ENCODE measurements at places on chromosomes 3 and 15.

DNA sequence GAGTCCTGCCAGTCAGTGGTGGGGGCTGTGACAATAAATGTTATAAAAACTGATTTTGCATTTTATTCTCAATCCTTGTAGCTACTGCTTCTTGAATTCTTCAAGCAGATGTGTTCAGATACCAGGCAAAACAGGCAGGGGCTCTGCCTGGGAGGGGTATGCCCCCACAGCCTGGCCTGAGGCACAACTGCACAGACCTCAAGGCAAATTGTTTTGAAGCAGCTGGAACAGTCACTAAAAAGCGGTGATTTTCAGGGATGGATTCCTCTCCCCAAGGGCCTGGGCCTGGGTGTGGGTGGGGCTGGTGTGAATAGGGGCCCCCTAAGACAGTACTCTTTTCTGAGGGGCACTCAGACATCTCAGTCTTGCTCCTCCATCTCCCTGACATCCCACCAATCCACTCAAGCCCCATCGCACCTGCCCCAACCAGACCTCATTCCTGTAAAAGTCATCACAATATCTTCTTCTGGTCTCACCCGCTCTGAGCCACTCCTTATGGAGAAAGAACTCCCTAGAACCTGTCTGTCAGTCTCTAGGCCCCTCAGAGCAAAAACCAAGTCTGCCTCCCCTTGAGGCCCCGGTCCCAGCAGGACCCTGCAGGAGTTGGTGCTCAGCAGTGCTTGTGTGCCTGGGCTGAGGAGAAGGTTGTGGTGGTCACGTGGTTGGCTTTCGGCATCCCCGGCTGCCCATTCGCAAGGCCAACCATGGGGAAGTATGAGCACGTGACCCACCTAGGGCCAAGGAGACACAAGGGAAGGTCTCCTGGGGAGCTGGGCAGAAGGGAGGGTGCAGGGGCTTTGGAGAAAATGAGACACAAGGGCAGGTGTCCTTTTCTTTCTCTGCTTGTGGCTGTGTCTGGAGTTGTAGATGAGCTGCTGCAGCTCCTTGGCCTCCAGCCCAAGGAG lies 2.9 kb upstream of the PSTPIP1 start:
- no peak for DNase-seq

- DNase-seq = no peak
Observed at GRCh38 chr3:53139906-53140846, 9.9 kb upstream of the RFT1 start.

GRCh38 chr15:54250326-54250725 lies 272.1 kb downstream of the UNC13C start:
- no peak for DNase-seq

DNA sequence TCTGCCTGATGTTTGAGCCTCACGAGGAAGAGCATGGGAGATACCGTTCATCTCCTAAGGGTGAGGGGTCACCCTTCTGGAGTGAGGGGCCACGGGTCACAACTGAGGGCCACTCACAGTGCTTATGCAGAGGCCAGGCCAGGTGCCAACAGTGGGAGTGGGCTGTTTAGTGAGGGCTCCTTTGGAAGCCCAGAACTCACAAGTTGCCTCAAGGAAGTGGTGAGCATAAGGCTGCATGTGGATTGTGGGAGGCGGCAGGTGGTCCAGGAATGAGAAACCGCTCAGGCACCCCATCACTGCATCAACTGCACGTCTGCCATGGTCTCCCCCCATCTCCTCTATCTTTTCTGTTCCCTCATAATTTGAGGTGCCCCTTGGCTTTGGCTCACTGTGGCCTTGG lies 26.5 kb downstream of the SPSB4 start:
- no peak for DNase-seq

DNA sequence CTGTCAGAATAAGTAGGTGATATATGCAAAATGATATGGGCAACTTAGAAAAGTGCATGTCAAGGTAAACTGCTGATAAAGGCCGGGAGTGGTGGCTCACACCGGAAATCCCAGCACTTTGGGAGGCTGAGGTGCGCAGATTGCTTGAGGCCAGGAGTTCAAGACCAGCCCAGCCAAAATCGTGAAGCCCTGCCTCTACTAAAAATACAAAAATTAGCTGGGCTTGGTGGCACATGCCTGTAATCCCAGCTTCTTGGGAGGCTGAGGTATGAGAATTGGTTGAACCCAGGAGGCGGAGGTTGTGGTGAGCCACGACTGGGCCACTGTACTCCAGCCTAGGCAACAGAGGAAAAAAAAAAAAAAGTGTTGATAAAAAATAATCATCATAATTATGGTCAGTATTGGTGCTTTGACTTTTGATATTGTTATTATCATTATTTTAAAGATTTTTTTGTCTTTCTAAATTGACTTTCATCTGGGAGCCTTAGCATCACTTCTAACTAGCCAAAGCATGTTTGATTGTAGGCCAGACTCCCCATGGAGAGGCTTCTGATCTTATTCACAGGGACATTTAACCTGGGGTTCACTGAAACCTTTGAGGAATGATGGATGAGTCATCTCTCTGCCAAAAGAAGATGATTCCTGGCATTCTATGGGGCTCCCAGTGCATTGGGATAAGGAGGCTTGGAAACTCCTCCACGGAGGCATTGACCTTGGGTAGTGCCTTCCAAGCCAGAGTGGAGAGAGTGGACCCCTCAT lies 5.6 kb downstream of the ZBTB38 start:
- DNase-seq = no peak

- no peak for DNase-seq
Observed at GRCh38 chr15:89349206-89349558, 14.6 kb upstream of the POLG start.

DNA sequence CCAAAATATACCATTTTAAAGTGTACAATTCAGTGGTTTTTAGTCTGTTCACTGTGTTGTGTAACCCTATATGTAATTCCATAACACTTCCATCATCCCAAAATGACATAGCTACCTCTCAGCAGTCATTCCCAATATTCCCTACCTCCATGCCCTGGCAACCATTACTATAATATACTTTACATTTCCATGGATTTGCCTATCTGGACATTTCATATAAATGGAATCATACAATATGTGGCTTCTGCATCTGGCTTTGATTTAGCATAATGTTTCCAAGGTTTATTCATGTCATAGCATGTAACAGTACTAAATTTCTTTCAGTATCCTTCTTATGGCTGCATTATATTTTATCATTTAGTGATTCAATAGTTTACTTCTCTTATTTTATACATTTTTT lies 25.3 kb downstream of the FAM98B start:
- DNase-seq = no peak

- DNase-seq = no peak
Observed at GRCh38 chr15:99895189-99895955, 162.1 kb upstream of the LYSMD4 start.

GRCh38 chr3:5198986-5199731 lies 11.7 kb downstream of the EDEM1 start:
- DNase-seq = no peak

DNA sequence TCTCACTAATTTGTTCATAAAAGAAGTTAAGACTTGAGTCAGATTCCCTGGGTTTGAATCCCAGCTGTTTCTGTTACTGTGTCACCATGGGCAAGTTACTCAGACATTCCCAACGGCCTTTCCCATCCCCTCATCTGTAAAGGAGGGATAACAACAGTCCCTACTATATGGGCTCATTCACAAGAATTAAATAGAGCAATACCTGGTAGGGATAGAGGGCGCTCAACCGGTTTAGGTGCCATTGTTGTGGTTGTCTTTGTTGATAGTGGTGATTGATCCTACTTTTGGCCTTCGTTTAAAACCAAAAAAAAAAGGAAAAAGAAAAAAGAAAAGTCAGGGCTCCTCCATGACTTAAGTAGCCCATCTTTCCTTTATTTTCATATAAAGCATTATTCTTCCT lies 563.1 kb downstream of the GRM7 start:
- DNase-seq = no peak

DNA sequence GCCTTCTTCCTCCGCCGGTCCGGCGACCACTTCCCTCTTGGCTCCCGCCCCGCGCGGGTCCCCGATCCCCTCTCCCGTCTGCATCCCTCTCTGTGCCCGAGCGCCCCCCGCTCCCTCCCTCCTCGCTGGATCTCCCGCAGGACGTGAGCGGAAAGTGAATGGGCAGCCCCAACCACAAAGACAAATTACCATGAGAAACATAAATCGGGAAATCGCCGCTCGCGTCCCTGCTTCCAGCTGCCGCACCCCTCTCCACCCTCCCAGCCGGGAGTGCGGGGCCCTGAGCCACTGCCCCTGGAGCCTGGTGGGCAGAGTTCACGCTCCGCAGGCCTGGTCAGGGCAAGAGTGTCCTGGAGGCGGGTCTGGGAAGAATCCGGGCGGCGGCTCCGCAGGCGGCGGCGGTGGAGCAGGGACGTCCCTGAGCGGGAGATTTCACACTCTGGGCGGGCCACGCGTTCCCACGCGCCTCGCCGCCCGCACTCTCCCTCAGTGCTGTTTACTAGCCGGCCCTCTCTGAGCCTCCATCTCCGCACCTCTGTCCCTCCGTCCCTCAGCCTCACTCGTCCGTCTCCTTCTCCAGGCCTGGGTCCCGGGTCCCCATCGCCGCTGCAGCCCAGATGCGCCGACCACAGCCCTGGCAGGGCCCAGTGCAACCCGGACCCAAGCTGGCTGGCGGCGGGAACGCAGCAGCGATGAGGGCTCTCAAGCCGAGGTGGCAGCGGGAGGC lies 835 bp downstream of the SEMA5B start:
- DNase-seq = no peak

- DNase-seq = no peak
Observed at GRCh38 chr3:67685499-67685898, 31.1 kb upstream of the SUCLG2 start.

- peak; percentile 75 for DNase-seq
Observed at GRCh38 chr3:129121792-129122411, at the start of gene RAB43. Gene RAB43 (minus strand): TSS chr3:129121804. CDS start chr3:129121489, 315 bp downstream.

DNA sequence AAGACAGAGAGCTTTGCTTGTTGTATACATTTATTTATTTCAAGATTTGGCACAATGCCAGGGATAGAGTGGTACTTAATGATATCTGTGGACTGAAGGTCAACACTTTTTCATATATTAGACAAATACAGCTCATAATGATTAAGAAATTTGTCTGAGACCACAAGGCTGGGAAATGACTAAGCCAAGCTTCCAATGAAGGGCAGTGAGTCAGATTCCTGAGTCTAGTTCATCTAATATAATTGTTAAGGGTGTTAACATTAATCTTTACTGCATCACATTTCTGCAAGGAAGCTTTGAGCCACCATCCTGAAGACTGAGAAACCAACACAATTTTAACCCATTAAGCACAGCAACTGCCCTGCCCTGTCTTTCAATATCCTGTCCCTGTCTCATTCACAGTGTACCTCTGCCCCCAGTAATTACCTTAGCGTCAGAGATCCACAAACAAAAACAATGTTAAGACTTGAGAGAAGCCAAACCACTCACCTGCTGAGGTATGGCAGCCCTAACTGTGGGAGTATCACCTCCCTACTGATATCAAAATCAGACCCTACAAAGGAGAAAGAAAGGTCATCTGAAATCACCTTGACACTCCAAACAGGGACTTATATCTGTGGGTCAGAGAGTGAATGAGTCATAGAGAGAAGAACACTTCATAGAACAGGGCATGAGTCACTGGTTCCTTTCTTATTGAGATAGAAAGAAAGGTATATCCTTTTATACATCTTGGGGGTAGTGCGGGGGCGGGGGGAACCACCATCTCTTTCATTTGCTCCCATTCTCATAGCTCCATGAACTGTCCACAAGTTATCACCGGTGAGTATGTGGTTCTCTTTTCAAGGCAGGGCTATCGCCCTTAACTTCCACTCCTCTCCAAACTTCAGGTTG lies 74.7 kb downstream of the MAGI1 start:
- DNase-seq = no peak

DNA sequence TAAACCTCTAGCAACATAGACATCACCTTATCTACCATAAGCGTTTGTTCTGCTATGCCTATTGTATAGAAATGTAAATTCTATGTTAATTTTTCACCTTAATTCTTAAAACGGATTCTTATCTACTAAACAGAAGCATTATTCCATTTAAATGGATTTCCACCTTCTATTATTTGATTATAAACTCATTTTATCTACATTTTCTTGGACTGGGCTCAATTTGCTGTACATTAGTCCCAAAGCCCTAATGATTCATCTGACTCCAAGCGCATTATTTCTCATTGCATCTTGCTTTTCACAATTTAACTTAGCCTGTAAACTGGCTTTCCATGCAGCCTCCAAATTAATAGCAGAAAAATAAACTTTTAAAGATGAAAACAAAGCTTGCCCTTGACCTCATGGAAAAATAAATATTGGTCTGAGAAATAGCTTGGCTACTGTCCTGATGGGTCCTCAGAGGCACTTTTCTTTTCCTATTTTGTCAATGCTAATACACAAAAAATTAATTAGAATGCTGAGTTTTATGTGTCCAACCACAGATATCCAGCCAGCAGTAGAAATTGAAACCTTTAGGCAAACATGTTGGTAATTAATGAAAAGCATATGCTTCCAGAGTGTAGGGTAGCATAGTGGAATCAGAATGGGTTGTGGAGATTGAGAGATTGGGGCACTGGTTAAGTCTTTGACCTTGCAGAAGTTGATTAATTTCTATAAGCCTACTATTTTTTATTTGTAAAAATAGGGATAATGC lies 81.4 kb upstream of the CFAP20DC start:
- DNase-seq = no peak

DNA sequence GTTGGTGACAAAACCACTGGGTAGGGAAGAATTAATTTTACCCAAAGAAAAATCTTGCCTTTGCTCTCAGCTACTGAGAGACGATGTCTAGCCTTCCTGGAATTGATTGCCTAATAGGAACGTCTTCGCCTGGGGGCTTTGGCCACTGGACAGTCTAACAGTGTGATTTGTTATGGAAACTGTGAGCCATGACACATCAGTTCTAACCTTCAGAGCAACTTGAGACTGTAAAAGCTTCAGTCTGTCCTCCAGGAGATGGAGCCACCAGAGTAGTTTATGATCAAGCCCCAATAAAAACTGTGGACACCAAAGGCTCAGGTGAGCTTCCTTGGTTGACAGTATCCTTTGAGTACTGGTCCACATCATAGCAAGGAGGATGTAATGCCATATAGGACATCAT lies 235.8 kb upstream of the TMCO5A start:
- DNase-seq = no peak

DNA sequence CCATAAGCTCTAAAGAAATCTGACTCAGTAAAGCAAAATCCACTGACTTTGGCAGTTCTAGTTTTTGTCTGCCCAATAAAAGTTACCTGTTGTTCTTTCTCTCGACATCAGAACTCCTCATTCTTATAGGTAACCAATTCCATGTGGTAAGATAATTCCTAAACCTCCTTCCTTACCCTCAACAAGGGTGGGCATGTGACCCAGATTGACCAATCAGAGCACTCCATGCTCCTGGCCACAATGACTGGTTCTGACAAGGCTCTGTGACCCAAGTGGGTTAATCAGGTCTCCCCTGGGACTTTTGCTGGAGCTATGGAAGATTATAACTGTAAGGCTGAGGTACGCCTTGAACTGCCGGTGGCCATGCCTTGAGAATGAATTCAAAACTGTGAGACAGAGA lies 31.7 kb downstream of the LINS1 start:
- no peak for DNase-seq

- no peak for DNase-seq
Observed at GRCh38 chr3:43768381-43768973, 77.7 kb downstream of the ABHD5 start.

GRCh38 chr3:108093616-108094015 lies 2.8 kb upstream of the CD47 start:
- DNase-seq = no peak

Measured in activated naive CD4-positive, alpha-beta T cell (primary cell).